ENCODE measurements at places on chromosomes 4 and X.

GRCh38 chrX:19772822-19773628 lies 114.4 kb downstream of the SH3KBP1 start:
- peak; percentile 28 for DNase-seq

- no peak for DNase-seq
These were observed 128.4 kb upstream of the TMEM164 start for GRCh38 chrX:109874548-109874947.

GRCh38 chr4:173448103-173448502 lies 49.2 kb upstream of the SCRG1 start:
- no peak for DNase-seq

DNA sequence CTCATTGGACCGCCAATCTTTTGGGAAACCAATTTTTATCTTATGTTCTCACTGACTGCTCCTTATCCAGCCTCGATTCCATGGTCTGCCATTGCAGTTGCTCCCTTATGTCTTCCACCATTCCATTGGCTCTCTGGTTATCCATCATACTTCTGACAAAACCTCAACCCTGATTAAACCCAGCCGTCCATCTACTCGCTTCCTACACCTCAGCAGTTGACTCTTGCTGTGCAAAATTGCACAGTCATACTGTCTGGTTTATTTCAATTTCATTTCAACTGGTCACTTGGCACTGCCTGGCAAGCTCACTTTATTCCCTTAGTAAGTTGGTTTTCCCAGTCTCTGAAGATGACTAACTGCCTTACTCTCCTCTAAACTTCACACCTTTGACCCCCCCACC lies 26.2 kb downstream of the ARL9 start:
- DNase-seq: no peak
